ENCODE measurements at places on chromosomes 13 and 19. TPM values are rescaled to one million over a fixed set of nuclear protein-coding genes. Genes with fewer than 3 reads are reported as not detected.

ZNF20 gene
- total RNA-seq = 2.8 TPM

URAD gene
- not detected for total RNA-seq

PPAN gene
- 82.1 TPM for total RNA-seq

FCER2 gene
- not detected for total RNA-seq

DCLK1 gene
- not detected for total RNA-seq

ERICH4 gene
- total RNA-seq = not detected

CRYL1 gene
- 11.8 TPM for total RNA-seq

CEACAM21 gene
- total RNA-seq = 44.3 TPM

NLRP11 gene
- total RNA-seq = not detected

CDADC1 gene
- 11.1 TPM for total RNA-seq

PROZ gene
- total RNA-seq = 0.20 TPM

LGALS7B gene
- not detected for total RNA-seq

MED16 gene
- total RNA-seq = 62.2 TPM

PDX1 gene
- total RNA-seq = not detected

NLRP5 gene
- not detected for total RNA-seq

APC2 gene
- total RNA-seq = 0.05 TPM

S1PR5 gene
- total RNA-seq = not detected

SIAH3 gene
- total RNA-seq = 0.14 TPM

ZNF628 gene
- 6.6 TPM for total RNA-seq

EXOC3L2 gene
- total RNA-seq = not detected

FBN3 gene
- not detected for total RNA-seq

LRG1 gene
- total RNA-seq = 0.30 TPM

SIGLEC5 gene
- not detected for total RNA-seq

EGLN2 gene
- 118 TPM for total RNA-seq

SKA3 gene
- 39.4 TPM for total RNA-seq

GNG7 gene
- 0.14 TPM for total RNA-seq

ARHGEF1 gene
- 593 TPM for total RNA-seq
